ENCODE measurements at places on chromosomes 3 and 15. TPM values are rescaled to one million over a fixed set of nuclear protein-coding genes. Genes with fewer than 3 reads are reported as not detected.

FILIP1L gene
- 1.5 TPM for total RNA-seq

DNA sequence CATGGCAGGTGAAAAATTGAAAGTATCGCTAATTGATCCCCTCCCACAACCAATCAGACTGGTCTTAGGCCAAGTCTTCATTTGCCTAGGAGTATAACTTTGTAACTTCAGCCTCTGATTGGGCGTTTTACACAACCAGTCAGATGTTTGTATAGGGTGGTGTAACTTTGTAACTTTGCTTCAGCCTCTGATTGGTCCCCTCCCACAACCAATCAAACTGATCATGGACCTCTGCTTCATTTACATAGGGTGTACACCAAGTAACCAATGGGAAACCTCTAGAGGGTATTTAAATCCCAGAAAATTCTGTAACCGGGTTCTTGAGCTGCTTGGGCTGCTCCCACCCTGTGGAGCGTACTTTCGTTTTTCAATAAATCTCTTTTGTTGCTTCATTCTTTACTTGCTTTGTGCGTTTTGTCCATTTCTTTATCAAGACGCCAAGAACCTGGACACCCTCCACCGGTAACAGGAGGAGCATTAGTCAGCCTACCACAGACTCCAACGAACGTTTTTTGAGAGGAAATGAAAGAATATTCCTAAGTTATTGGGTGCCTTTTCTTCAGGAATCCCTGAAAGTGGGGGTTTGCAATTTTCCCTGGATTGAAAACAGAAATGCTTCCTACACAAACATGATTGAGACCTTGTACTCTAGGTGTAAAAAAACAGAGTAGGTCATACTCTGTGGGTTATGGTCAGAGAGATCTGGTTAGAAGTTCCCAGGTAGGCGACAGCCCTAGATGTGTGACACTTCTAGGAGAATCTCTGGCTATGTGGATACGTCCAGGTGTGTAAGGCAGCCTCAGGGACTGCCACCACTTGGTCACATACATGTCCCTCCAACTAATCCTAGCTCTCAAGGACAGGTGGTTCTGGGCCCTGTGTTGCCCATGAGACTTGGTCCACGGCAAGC, 5.5 kb upstream of the SACM1L start:
- DNase-seq: no peak

DNA sequence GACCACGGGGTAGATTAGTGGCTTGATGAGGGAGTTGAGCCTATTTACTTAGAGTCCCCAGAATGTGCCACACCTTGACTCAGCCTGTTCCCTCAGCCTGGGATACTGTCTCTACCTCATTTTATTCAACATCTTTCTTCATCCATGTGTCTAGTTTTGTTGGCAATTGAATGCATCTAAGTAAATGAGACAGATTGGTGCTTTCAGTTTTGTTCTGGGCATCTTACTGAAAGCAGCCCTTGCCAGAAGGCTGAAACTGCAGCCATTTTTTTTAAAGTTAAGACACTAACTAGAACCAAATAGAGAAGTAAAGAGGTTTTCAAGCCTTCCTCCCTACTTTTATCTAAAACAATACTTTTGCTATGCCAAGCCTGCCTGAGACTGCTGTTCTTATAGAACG, 246.8 kb downstream of the SLCO3A1 start:
- DNase-seq: no peak

DNA sequence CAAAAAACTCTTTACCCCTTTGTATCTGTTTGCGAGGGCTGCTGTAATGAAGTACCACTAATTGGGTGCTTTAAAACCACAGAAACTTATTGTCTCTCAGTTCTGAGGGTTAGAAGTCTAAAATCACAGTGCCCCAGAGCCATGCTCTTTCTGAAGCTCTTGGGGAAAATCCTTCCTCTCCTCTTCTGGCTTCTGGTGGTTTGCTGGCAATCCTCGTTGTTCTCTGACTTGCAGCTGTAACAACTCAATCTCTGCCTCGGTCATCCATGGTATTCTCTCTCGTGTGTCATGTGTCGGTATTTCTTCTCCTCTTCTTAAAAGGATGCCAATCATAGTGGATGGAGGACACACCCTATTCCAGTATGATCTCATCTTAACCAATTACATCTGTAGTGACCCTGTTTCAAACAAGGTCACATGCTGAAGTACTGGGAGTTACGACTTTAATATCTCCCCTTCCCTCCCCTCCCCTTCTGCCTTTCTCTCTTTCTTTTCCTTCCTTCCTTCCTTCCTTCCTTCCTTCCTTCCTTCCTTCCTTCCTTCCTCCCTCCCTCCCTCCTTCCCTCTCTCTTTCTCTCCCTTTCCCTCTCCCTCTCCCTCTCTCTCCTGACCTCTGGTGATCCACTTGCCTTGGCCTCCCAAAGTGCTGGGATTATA, 6.5 kb upstream of the ARL8B start:
- DNase-seq: no peak

SKOR1 gene
- total RNA-seq: 0.64 TPM

GRCh38 chr3:125192190-125193035, 20.1 kb downstream of the SLC12A8 start:
- DNase-seq: no peak

DNA sequence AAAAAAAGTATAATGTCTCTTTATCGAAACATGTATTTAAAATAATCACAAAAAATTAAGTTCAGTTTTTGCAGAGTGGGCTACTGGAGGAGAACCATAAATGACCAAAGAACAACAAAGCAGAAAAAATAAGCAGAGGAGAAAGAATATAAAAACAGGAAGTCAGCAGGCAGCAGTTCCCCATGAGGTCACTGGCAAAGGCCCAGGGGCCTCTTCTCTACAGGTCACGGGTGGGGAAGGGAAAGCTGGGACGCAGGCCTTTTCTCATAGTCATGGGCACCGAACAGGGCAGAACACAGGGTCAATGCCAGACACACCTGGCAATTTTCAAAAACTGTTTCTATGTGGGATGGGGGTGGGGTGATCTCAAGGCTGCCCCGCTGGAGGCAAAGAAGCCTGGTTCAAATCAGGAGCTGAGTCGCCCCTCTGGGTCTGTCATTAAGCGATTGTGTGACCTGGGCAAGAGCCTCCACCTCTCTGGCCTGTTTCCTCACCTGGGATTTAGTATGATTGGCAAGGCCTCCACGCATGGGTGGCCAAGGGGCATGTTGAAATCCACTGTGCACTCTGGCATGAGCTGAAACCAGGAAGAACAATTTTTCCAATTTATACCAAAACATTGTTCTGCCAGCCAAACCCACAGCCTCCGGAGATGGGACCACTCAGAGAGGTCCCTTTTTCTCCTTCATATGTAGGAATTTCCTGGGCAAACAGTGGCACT, 43.8 kb upstream of the UACA start:
- no peak for DNase-seq

DNA sequence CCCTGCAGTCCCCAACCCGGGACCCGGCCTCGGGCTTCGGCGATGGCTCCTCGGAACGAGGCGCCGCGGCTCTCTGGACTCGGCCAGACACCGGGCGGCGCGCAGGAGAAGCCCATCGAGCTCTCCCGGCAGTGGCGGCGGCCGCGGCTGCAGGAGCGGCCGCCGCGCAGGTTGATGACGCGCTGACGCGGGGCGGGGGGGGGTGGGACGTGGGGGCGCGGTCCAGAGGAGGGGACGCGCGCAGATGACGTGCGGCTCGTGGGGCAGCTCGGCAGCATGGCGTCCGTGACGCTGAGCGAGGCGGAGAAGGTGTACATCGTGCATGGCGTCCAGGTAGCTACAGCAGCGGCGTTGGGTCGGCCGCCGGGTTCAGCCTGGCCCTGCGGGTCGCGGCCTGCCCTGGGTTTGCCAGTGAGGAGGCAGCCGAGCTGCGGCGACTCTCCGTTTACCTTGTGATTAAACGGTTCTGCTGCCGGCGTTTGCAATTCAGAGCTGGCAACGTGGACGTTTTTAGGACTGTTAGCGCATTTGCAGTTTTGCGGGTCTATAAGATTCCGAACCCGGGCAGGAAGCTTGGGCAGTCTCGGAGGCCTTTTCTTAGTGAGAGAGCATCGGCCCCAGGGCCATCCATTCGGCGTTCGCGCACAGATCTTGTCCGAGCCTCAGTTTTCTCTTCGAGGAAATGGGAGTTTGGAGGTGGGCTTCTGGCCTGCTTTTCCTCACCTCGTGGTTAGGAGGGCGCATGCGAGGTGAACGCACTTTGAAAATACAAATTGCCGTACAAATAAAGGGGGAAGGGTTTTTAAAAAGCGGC, at the start of the genes EXOSC7 and ZDHHC3:
Gene EXOSC7, plus strand, starts transcription at position 243 of the 814 bp plus-strand sequence. Its CDS starts 34 bp downstream, at position 277.
Gene ZDHHC3, minus strand, starts transcription at position 173 of the 814 bp plus-strand sequence. CDS start 16,738 bp downstream, outside the sequence.
- DNase-seq: peak; percentile 76

GRCh38 chr3:124261306-124261705, 269.4 kb upstream of the ROPN1 start:
- no peak for DNase-seq

GRCh38 chr3:173876476-173876875, 478.9 kb downstream of the NLGN1 start:
- no peak for DNase-seq

GRCh38 chr3:39137991-39138803, 15.2 kb downstream of the CSRNP1 start:
- DNase-seq: no peak

DNA sequence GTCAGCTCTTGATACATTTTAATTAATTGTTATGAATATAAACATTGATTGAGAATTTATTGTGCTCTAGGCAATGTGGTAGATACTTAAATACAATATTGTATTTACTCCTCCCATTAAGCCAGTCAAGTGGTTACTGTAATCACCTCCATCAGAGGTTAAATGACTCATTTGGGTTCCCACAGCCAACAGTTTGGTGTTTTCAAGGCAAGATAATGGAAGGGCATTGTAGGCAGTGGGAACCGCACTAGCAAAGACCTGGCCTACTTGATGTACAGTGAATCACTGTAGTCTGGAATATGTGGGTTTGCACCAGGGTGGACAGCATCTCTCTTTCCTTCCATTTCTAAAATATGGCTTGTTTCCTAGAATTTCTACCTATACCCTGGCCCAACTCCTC, 127.4 kb downstream of the EDEM1 start:
- no peak for DNase-seq

GRCh38 chr3:188925376-188925775, 246.4 kb upstream of the TPRG1 start:
- DNase-seq: no peak

DNA sequence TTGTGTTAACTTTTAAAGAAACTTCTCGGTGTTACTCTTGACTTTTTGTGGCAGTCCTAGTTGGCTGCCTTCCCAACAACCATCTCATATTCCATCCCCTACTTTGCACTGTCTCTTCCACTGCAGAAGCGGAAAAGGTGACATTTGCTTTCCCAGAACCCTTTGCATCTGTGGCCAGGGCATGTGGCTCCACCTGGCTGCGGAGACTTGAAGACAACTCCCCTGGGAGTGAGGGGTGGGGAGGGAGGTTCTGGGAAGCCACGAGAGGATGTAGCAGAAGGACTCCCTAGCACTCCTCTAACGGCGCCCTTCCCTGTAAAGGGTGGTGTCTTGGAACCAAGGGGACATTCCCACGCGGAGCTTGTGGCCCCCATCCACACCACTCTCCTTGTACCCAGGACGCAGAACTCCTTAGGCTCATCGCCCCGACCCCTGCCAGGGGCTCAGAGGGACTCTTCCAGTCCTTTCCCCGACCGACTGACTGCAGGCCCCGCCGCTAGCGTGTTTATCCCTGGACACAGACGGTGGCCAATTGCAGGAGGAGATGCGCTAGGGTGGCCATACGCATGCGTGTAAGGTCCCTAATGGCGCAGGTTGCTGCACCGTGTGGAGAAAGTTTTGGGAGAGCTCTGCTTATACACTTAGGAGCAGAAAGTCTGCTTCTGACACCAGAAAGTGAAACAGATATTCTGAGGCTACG, 33.2 kb upstream of the SECISBP2L start:
- no peak for DNase-seq

GRCh38 chr3:113747283-113748046, 630 bp downstream of the ATP6V1A start:
- no peak for DNase-seq

SPINK8 gene
- total RNA-seq: not detected

DNA sequence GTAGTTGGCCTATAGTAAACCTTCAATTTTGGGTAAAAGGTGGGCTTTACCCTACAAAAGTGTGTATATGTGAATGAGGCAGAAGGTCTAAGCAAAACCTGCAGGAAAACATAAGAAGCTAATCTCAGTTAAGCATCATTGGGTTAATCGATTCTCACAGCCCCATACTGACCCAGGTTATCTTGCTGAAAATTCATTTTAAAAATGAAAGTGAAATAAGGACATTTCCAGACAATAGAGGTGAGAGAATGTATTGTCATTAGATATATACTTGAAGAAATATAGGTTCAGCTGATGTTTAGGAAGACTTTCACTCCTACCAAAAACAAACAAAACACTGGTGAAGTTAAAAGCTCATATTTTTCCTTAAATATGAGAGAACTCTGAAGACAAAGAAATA, 85.6 kb downstream of the MCF2L2 start:
- no peak for DNase-seq

GRCh38 chr3:161314836-161315395, 56.4 kb downstream of the SPTSSB start:
- no peak for DNase-seq

KCNMB3 gene
- total RNA-seq: 6.9 TPM

DNA sequence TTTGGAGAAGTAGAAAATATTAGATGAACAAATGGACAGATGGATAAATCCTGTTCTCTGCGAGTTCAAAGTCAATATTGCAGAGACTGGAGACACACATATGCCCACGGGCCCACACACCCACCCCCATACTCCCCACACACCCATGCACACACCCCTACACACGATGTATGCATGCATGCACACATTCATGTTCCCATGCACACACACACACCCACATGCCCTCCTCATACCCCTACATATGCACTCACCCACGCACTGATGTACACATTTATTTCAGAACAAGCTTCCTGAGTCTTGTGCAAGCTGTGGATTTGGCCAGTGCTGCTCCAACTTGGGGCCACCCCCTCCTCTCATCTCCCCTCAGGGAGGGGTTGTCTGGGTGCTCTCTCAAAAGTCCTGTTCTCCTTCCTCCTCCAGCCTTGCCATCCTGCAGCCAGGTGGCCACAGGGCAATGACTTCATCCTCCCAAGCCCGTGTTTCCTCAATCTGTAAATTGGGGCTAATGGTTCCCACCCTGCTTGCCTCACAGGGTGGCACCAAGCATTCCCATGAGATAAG, 16.4 kb downstream of the MAPKAPK3 start:
- no peak for DNase-seq

GRCh38 chr15:57098896-57099295, 180.5 kb downstream of the TCF12 start:
- no peak for DNase-seq

DNA sequence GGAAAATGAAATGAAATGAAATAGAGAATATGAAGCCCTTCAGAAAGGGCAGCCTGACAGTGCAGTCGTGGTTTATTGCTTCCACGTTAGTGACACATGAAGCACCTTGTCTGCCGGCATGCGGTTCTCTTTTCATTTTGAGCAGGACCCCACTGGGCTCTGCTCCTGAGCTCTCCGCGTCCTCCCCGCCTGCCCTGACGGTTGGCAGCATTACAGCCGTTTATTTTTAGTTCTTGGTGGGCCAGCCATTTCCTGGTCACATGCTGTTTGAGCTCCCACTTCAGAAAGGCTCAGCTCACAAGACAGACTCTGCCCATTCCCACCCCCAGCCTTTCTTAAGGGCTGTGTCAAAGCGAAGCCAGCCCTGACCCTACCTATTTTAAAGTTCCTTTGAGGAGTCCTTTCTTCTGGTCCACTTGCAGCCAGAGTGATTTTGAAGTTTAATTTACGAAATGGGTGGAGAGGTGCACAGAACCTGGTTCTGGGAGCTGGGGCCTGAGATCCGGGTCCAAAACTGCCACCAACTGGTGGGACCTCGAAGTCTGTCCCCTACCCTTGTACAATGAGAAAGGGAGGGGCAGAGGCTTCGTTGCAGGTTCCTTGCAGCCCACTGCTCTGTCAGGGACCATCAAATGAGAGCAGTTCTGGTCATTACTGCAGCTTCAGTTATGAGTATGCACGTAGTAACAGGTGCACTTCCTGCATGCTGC, 60.1 kb downstream of the MGLL start:
- DNase-seq: no peak
